ENCODE measurements at places on chromosomes 11 and 22.
A peak's percentile ranks its signal among the peaks of the same experiment; 100 is the strongest.

- DNase-seq: peak; percentile 55
These were observed 4.1 kb downstream of the MMP20 start for GRCh38 chr11:102620818-102621561.

DNA sequence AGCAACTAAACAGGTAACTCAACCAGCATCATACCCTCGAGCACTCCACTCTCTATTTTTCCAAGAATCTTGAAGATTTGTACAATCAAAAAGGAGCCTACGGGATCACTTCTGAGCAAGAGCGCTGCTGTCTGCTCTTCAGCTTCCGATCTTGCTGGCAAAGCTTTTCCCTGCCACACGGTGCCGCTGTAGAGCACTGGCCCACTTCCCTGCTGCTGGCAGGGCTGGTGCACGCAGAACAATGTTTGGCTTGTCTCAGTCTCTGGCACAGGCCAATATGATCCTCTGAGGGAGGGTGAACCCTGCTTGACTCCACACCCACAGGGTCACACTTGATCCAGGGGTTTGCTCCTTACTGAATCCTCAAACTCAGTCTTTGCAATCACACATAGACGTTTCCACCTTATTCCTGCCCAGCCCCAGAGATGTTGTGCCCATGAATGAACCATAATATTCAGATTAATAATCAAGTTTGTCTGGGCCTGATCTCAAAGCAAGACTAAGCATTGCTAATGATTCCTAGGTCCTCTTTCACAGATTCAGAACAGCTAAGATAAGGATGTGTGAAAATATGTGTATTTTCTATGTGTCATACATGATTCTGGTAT is 536.6 kb downstream of the SOX6 start:
- DNase-seq: peak; percentile 31

DNA sequence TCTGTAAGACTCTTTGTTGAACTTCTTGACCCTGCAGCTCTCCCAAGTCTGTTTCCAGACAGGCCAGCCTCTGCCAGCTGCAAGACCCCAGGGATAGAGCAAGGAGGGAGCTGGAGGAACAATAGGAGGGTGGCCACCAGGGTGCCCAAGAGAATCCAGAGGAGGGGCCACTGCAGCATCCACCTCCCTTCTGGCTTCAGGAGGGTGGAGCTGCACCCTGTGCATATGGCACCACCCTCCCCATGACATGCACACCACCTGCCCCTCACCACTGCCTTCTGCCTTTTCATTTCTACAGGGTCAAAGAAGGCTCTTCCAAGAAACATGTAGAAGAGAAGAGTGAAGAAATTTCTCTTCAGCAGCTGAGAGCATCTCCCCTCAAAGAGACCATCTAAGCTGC is 20.1 kb upstream of the POLA2 start:
- no peak for DNase-seq

- no peak for DNase-seq
These were observed 261.0 kb upstream of the NARS2 start for GRCh38 chr11:78835646-78836045.

- DNase-seq: no peak
These were observed 65.6 kb upstream of the SESN3 start for GRCh38 chr11:95296621-95297025.

DNA sequence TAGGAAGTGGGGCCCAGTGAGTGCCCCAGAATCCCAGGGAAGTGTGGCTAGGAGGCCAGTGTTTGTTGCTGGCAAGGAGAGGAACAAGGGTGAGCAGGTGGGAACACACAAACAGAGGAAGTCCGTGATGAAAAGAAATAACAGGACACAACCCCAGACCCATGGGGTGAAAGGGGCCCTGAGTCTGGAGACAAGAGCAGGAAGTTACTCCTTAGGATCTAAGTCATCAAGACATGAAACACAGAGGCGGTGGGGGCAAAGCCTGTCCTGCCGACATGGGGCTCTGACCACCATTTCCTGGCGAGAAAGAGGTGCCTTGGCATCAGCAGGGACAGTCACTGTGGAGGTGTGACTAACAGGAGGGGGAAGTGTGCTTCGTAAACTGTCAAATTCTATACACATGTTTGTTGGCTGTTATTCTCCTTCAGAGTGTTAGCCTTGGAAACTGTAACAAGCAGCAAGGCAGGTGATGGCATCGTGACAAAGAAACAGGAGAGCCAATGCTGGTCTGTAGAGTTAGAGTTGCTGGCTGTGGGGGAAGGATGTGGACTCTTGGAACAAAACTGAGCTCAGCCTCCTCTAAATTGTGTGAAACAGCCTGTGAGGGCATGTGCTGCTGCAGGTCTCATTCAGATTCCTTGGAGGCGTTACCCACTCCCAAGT is 21.7 kb downstream of the CHST1 start:
- no peak for DNase-seq

- DNase-seq: no peak
These were observed 9.8 kb downstream of the CD82 start for GRCh38 chr11:44575288-44575672.

DNA sequence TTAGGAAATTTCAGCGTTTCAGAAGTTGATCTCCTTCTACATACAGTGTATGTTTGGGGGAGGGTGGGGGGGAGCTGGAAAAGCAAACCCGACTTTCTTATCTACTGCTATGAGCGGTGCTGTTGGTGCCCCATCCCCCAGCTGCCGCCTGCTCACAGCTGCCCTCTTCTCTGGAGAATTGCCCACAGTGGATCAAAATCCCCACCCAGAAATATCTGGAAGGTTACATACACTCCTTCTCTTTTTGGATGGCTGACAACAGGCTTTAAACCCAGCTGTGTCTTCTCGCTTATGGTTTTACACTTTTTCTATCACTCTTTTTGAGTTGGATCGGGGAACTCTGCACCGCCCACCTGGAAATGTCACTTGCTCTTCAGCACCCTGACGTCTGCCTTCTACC is 56.4 kb downstream of the DHCR7 start:
- DNase-seq: no peak

DNA sequence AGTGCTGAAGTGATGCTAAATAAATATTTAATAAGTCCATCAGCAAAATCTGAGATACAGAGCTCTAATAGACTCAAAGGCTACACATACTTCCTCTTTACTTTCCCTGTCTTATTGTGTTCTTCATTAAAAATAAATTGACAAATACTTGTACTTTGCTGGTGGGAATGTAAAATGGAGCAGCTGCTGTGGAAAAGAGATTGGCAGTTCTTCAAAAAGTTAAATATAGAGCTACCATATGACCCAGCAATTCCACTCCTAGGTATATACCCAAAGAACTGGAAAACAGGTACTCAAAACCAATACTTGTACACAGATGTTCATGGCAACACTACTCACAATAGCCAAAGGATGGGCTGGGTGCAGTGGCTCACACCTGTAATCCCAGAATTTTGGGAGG is 76.0 kb downstream of the RBFOX2 start:
- no peak for DNase-seq

DNA sequence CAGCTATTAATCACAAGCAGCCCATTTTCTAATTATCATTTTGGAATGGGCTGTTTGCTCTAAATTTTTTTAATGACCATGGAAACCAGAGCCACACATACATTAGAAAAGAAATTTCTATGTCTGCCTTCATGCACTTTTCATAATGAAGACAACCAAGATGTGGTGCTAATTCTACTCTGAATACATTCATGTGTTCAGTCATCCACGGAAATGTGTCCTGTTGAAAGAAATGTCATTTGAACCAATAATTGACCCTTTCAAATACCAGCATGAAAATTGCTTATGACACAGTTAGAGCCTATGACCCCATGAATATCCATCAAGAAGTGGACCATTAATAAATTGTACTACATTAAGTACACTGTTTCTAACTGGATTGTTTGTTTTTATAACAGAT is 99.7 kb upstream of the KCNA4 start:
- no peak for DNase-seq

DNA sequence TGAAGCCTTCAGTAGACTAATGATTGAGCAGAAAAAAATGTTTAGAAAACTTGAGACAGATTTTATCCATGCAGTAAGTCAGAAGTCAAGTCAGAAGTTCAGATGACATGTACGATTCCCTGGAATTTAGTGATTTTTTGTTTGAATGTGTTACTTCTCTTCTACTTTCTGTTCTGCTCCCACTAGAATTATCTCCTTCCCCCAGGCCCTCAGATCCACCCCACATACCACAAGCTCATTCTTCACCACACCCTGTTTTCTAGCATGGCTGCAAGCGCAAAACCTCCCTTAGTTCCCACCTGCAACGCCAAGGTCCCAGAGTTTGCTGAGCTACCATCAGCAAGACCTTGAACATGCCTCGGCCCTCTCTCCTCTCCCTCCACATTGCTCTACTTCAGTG is 64.1 kb downstream of the KCNJ1 start:
- no peak for DNase-seq

DNA sequence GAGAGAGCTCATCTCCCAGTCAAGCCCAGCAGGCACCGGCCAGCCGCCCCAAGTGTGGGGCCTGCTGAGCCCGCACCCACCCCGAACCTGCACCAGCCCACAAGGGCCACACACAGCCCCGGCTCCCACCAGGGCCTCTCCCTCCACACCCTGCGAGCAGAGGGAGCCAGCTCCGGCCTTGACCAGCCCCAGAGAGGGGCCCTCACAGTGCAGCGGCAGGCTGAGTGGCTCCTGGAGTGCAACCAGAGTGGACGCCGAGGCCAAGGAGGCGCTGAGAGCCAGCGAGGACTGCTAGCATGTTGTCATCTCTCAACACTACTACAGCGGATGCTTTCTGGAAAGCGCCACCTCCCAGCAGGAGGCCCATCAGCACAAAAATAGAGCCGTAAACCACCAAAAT is 10.9 kb downstream of the DEFB108B start:
- no peak for DNase-seq

- DNase-seq: no peak
These were observed 90.5 kb downstream of the UBASH3B start for GRCh38 chr11:122746050-122746478.

- DNase-seq: peak; percentile 83
These were observed at the start of gene TTC38 for GRCh38 chr22:46267431-46268279. Gene TTC38 (plus strand): TSS chr22:46268008. CDS start chr22:46268040, 32 bp downstream.

DNA sequence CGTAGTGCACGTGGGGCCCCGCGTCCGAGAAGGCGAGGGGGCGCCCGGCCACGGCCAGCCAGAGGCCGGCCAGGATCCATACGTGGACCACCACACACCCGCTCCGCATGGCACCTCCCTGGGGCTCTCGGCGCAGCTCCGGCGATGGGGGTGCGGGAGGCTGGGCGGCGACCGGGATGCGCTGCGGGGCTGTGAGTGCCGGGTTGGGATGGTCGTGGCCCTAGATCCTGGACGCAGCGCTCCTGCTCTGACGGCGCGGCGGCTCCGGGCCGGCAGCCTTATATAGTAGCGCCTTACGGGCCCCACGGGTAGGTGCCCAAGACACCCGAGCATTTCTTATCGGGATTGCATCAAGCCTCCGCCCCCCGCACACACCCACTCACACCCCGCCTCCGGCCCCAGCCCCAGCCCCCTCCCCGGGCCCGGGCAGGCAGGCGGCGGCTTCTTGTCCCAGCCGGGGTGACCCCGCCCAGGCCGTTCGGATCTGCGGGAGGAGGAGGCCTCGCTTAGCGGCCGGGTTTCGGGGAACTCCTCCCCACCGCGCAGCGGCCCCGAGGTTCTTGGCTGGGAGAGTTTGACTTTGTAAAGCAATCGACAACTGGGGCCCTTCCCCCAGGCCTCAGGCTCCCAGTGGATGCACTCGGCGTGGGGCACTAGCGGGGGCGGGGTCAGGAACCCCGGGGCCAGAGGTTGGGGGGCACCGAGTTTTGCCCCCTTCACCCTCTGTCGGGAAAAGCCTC is at the start of gene FGF19:
FGF19 (minus strand) TSS at position 255 of the 740 bp plus-strand sequence; CDS start at position 109, 146 bp downstream.
- DNase-seq: no peak

DNA sequence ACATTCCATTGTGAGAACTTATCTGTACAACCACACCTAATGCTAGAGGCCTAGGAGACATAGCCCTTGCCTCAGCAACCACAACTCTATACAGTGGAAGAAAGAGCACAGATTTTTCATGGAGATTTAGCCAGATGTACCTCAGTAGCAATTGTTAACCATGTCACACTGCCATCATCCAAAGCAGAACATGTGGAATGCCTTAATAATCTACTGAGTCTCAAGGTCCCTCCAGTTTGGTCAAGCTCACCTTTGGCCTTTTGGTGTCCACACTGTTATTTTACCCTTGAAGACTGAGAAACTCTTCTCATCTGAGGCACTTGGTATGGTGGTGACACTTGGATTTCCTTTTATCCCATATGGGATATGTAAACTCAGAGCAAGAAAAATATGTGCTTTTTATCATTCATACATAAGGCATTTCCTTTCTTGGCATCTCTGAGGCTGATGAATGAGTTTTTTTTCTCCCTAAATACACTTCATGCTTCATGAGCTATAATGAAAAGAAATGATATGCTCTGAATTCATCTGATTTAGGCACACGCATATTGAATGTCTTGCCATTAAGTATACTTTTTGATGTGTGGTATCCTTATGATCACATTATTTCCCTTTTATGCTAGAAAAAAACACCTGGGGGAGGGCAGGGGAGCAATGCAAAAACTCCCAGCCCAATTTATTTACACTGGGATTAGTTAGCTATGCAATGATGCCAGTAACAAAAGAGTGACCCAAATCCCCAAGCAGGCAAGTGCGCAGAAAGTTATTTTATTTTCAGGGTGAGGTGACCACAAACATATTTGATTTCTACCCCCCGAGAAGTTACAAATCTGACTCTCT is 63.3 kb upstream of the ME3 start:
- peak; percentile 67 for DNase-seq

DNA sequence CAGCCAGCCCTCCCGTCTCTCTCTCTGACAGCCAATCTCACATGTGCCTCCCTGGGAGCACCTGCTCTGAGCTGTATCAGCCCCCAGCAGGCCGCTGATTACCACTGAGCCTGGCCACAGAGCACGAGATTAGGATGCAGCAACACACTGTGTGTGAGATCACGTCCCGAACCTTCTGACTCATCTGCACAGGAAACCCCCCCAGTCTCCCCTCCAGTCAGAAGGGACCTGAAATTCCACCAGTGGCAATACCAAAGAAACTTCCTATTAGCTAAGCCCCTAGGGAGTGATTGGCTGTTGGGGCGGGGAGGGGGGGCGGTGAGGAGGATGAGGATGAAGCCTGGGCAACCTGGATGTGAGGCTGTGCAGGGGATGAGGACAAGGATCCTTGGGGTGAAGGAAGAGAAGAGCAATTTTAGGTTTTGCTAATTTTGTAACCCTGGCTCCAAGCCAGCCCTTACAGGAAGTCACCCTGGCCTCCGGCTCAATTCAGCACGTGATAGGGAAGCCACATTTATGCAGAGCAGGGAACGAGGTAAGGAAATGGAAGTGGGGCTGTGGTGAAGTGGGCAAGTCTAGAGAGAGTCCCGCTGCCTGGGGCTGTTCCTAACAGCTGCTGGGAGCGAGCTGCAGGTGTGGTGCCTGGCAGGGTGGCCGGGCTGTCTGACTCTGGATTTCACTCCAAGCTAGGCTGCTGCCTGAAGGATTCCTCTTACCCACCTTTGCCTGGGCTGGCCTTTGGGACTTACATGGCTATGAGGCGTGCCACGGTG is 1.9 kb downstream of the SLC43A3 start:
- DNase-seq: peak; percentile 76

All from fibroblast of gingiva (primary cell).